ENCODE measurements at places on chromosomes 4 and X. TPM values are rescaled to one million over a fixed set of nuclear protein-coding genes. Genes with fewer than 3 reads are reported as not detected.

- no peaks in the 10 kb centered on the region for H3K36me3 ChIP-seq
- no peak overlapping the region for H3K27ac ChIP-seq
- H3K4me3 ChIP-seq = no peak overlapping the region
- no peaks in the 10 kb centered on the region for H3K27me3 ChIP-seq
These were observed 283.0 kb downstream of the GASK1B start for GRCh38 chr4:157889788-157890187.

DNA sequence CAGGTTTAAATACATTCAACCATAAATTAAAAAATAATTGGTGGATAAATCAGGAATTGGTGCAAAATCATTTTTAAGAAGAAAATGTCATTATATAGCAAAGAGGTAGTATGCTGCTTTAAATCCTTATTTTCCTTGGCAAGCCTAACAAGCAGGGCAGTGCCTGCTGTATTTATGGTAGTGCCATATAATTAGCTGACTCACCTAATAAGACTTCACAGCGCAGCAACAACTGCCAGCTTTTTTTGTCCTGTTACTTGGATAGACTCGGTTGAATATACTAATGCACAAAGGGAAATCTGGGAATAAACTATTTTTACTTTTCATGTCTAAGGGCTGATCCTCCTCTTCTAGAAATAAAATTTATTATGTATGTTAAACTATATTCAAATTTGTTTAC is 99.1 kb downstream of the SNCA start:
- H3K27me3 ChIP-seq = no peaks in the 10 kb centered on the region
- DNase-seq = no peak
- no peak overlapping the region for H3K4me3 ChIP-seq
- H3K4me1 ChIP-seq = peaks cover 7% of the 10 kb centered on the region

DNA sequence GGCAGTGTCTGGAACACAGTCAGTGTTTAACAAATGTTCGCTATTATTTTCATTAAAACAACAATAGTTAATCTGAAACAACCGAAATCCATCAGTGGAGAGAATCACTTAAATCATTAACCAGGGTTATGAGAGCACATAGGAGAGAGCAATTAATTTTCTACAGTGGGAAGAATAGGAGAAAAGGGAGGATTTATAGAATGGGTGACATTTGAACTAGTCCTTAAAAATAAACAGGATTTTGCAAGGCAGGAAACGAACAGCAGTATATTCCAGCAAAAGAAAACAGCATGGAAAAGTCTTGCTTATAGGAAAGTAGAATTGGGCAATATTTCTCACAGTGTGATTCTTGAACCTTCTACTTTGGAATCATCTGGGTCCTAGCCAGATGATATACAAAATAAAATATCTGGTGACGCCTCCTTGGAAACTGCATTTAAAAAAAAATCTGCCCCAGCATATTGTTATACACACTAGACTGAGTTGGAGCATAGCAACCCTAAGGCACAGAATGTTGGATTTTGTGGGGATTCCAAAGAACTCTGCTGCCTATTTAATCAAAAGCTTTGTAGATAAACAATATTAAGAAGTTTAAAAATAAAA is 56.1 kb downstream of the INTS12 start:
- no peak overlapping the region for H3K4me3 ChIP-seq
- H3K27me3 ChIP-seq = no peaks in the 10 kb centered on the region
- DNase-seq = no peak
- no peak overlapping the region for H3K27ac ChIP-seq
- peaks cover 5% of the 10 kb centered on the region for H3K4me1 ChIP-seq

- no peaks in the 10 kb centered on the region for H3K27me3 ChIP-seq
- no peak for DNase-seq
- no peak overlapping the region for H3K27ac ChIP-seq
- no peaks in the 10 kb centered on the region for H3K36me3 ChIP-seq
These were observed 615.0 kb downstream of the FAM133A start for GRCh38 chrX:94288972-94289371.

DNA sequence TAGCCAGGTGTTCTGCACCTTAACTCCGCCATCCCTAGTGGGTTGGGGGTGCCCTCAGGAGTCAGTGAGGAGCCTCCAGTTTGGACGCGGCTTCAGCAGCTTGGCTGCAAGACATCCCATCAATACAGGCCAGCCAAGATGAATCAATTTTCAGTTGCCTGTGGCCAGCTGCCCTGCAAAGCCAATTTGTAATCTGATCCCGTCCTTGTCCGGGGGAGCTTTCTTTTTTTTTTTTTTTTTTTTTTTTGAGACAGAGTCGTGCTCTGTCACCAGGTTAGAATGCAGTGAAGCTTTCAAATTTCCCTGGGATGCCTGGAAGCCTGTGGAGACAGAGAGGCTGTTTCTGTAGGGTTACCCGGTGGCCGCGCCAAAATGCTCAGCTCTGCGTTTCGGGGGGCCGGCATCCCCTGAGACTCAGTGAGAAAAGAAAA is 192.5 kb downstream of the ASMT start:
- H3K36me3 ChIP-seq = no peaks in the 10 kb centered on the region
- H3K27ac ChIP-seq = no peak overlapping the region
- no peaks in the 10 kb centered on the region for H3K4me1 ChIP-seq

- DNase-seq = no peak
- H3K4me1 ChIP-seq = no peaks in the 10 kb centered on the region
- H3K27ac ChIP-seq = no peak overlapping the region
These were observed 54.6 kb downstream of the ARHGAP6 start for GRCh38 chrX:11611161-11611560.

DNA sequence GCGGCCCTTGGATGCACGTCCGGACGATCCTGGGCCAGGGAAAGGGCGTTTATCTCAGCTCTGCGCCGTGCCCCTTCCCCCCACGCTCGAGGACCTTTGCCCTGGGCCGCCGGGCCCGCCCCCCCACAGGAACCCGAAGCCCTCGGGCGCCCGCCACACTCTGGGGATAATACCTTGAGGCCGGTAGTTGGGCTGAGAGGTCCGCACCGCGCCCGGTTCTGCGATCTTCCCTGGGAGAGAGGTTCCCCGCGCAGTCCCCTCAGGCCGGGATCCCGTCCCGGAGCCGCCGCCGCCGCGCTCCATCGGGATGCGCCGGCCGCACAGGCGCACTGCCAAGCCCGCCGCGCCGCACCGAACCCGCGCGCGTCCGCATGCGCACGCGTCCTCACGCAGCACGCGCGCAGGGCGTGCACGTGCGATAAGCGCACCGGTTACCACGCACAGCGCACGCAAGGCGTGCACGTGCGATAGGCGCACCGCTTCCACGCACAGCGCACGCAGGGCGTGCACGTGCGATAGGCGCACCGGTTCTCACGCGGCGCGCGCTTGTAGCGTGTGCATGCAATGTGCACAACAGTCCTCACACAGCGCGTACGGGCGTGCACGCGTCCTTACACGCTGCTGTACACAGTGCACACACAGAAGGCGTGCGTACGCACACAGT is at the start of gene MAP7D2:
Gene MAP7D2 (minus strand): TSS at position 331 of the 664 bp plus-strand sequence. CDS start 28 bp downstream, at position 303.
- no peaks in the 10 kb centered on the region for H3K4me1 ChIP-seq
- no peak for DNase-seq
- H3K27ac ChIP-seq = no peak within 1 kb of the TSS
- peak within 1 kb of the TSS; percentile 21 for H3K4me3 ChIP-seq
- no peaks in the 10 kb centered on the region for H3K36me3 ChIP-seq

- no peaks in the 10 kb centered on the region for H3K27me3 ChIP-seq
- no peak for DNase-seq
- H3K4me1 ChIP-seq = no peaks in the 10 kb centered on the region
- H3K4me3 ChIP-seq = no peak overlapping the region
These were observed 18.9 kb downstream of the TIFA start for GRCh38 chr4:112266823-112267222.

- no peak overlapping the region for H3K27ac ChIP-seq
- DNase-seq = no peak
- no peaks in the 10 kb centered on the region for H3K4me1 ChIP-seq
- H3K36me3 ChIP-seq = no peaks in the 10 kb centered on the region
These were observed 2271.5 kb downstream of the PCDH7 start for GRCh38 chr4:32991663-32992062.

- no peak for DNase-seq
- H3K4me3 ChIP-seq = no peak overlapping the region
- no peak overlapping the region for H3K27ac ChIP-seq
- H3K4me1 ChIP-seq = no peaks in the 10 kb centered on the region
- H3K36me3 ChIP-seq = no peaks in the 10 kb centered on the region
- no peaks in the 10 kb centered on the region for H3K27me3 ChIP-seq
These were observed 134.9 kb upstream of the LEF1 start for GRCh38 chr4:108303488-108304177.

- no peaks in the 10 kb centered on the region for H3K27me3 ChIP-seq
- H3K36me3 ChIP-seq = no peaks in the 10 kb centered on the region
- H3K27ac ChIP-seq = no peak overlapping the region
These were observed 208.8 kb downstream of the UGT8 start for GRCh38 chr4:114807357-114807756.

DNA sequence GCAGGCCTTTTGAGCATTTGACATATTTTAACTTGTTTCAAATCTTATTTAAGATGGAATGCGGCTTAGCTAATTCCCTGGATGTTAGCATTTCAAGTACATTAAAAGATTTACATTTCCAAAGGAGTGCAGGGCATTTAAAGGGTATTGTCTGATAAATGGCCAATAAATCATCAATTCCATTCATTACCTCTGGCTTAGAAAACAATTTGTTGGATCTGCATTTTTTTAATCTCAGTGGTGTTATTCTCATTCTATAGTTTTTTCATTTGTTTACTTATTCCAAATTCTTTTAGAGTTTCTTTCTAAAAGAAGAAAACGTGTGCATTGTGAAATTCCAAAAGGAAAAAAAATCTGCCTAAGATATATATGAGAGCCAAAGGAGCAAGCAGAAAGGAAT is 1.3 kb upstream of the NLRP2B start:
- H3K27ac ChIP-seq = no peak overlapping the region
- DNase-seq = no peak
- no peaks in the 10 kb centered on the region for H3K36me3 ChIP-seq
- H3K4me1 ChIP-seq = no peaks in the 10 kb centered on the region
- H3K27me3 ChIP-seq = no peaks in the 10 kb centered on the region

- H3K36me3 ChIP-seq = no peaks in the 10 kb centered on the region
- peak within 1 kb of the TSS; percentile 53 for H3K4me3 ChIP-seq
- no peak for DNase-seq
- H3K27me3 ChIP-seq = no peaks in the 10 kb centered on the region
- peak within 1 kb of the TSS; percentile 77 for H3K27ac ChIP-seq
- H3K4me1 ChIP-seq = no peaks in the 10 kb centered on the region
These were observed at the start of gene GASK1B for GRCh38 chr4:158172261-158173258. GASK1B (minus strand) TSS chr4:158173025; CDS start chr4:158171375, 1,650 bp downstream.

DNA sequence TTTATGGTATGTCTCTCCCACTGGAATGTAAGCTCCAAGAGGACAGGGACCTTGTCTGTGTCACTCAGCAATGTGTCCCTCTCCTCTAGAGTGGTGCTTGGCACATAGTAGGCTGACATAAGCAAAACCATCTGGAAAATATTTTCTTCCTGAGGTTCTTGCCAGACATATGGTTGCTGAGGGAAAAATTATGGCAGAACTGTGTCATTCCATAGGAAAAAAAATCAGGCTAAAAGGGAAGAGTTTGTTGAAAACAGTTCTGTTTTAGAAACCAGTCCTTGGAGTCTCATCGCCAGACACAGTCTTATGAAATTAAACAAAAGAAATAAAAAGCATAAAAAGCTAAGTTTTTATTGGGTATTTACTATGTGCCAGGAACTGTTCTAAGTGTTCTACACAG is 60.9 kb downstream of the RTL9 start:
- H3K27me3 ChIP-seq = no peaks in the 10 kb centered on the region
- no peak for DNase-seq
- H3K27ac ChIP-seq = no peak overlapping the region
- H3K4me3 ChIP-seq = no peak overlapping the region
- no peaks in the 10 kb centered on the region for H3K36me3 ChIP-seq
- H3K4me1 ChIP-seq = no peaks in the 10 kb centered on the region

The RPS6KA6 gene
- 2.5 TPM for total RNA-seq

The SPP1 gene
- total RNA-seq = 36.1 TPM

The FAM241A gene
- total RNA-seq = 3.0 TPM

The CASP3 gene
- total RNA-seq = 20.3 TPM

The NAA11 gene
- total RNA-seq = not detected

The CT45A3 gene
- not detected for total RNA-seq

The GLOD5 gene
- not detected for total RNA-seq

The HPGDS gene
- total RNA-seq = 0.54 TPM

The PLS3 gene
- 58.1 TPM for total RNA-seq

The HERC6 gene
- total RNA-seq = 6.7 TPM

The PITX2 gene
- not detected for total RNA-seq

The TGIF2LX gene
- not detected for total RNA-seq

Measured in sigmoid colon (tissue), 7 donors.